ENCODE measurements at places on chromosomes 4 and X.
A peak's percentile ranks its signal among the peaks of the same experiment; 100 is the strongest.

DNA sequence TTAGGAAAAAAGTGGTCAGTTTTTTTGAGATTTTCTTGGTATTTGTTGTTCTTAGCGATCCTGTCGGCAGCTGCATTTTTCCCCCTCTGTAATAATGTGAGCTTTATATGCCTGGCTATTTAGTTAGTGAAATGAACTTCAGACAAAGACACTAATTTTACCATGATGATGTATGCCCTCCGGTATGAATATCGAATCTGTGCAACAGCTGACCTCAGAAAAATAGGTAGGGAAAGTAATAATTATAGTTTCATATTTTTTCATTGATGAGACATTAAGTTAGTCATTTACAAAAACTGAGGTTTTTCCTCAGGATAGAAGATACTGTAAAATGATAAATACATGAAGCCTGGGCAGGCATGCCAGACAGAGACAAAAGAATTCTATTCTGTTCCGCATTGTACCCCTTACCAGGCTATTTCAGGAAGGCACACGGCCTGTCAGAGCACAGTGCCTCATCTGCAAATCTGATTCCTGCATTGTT lies 155.8 kb downstream of the SHROOM3 start:
- no peak for DNase-seq

- DNase-seq = no peak
Measured at GRCh38 chrX:38682095-38682494, 119.2 kb upstream of the MID1IP1 start.

DNA sequence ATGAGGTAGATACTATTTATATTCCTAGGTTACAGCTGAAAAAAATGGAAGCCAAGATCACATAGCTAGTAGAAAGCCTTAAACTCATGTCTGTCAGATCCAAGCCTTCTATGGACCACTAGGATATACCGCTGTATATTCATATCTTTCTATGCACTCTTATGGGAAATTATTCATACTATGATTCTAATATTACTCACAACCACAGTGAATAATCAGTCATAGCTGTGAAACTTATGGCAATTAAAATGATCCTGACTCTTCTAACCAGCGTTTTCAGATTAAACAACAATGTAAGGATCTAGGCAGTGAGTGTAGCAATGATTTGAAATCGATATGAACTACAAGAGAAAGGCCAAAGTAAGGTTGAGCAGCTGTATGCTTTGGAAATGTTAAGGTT lies 111.0 kb downstream of the RASGEF1B start:
- no peak for DNase-seq

GRCh38 chrX:129957241-129958082 lies 25.0 kb upstream of the BCORL1 start:
- peak; percentile 54 for DNase-seq

GRCh38 chrX:25156323-25156722 lies 140.6 kb upstream of the ARX start:
- no peak for DNase-seq

All from NCI-H774 (cell line).